Mesothelial cell of epicardium (in vitro differentiated cells): ENCODE measurements at places on chromosomes 3 and 15.

DNA sequence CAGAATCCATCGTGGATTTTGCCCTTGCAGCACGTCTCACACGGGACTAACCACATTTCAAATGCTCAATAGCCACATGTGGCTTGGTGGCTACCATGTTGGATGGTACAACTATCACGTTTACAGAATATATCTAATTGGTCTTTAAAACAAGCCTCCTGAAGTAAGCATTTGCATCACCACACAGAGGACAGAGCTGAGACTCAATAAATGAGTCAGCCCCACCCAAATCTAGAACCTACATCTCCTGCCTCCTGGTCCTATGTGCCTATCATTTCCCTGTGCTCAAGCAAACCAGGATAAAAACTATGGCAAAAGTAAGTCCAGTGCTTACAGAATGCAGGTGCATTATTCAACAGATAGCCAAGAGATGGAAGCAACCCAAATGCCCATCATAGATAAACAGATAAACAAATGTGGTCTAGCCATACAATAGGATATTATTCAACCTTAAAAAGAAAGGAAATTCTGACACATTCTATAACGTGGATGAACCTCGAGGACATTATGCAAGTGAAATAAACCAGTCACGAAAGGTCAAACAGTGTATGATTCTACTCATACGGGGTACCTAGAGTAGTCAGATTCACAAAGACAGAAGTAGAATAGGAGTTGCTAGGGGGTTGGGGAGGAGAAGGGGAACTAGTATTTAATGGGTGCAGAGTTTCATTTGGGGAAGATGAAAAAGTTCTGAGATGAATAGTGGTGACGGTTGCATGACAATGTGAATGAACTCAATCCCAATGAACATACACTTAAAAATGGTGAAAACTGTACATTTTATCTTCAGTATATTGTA is 43.9 kb downstream of the SRGAP3 start:
- no peak for DNase-seq
- no peak overlapping the region for H3K4me3 ChIP-seq
- no peak overlapping the region for H3K27ac ChIP-seq
- peaks cover 4% of the 10 kb centered on the region for H3K27me3 ChIP-seq

GRCh38 chr15:68578175-68578979 is 416 bp upstream of the CORO2B start:
- peaks cover 55% of the 10 kb centered on the region for H3K27me3 ChIP-seq
- DNase-seq = peak; percentile 68
- peaks cover 10% of the 10 kb centered on the region for H3K4me1 ChIP-seq

- H3K36me3 ChIP-seq = peaks cover 2% of the 10 kb centered on the region
- no peak within 1 kb of the TSS for H3K4me3 ChIP-seq
- H3K27ac ChIP-seq = no peak within 1 kb of the TSS
- H3K4me1 ChIP-seq = peaks cover 25% of the 10 kb centered on the region
- no peaks in the 10 kb centered on the region for H3K27me3 ChIP-seq
- DNase-seq = no peak
These were observed at the start of gene CCDC80 for GRCh38 chr3:112640930-112641801. TSS of gene CCDC80 (minus strand) at chr3:112641143. CDS start at chr3:112639905, 1,238 bp downstream.

DNA sequence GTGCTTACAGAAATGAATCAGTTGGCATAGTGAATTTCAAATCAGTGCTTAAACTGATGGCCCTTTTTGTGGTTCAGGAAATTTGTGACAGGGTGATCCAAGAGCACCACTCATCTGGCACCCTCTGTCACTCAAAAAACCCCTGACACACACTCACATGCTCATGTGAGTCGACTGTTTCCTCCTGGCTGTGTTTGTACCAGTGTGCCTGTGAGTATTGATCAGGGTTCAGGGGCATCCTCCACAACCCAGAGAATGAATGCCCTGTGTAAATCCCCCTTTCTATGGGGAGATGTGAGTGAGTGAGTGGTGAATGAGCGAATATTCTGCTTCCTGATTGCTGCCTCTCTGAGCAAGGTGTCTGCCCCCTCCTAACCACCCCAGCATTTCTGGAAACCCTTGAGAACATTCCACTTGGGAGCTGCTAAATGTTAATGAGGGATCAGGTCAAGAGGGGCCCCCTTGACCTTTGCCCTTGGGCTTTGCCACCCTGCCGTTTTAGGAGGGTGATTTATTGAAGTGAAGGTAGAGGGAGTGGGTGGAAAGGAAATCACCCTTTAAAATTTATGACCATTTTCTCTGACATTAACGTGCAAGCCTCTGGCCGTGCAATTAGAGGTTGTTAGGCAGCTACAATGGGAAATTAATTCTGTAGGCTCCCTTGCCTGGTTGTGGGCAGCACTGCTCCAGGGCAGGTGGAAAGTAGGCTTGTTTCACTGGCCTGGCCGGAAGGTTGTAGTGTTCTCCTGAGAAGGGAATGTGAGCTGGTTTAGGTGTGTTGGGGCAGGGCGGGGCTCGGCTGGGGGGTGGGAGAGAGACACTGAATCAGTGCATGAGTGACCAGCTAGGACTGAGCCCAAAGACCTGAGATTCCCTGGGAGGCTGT is 87.2 kb downstream of the SLCO3A1 start:
- DNase-seq = no peak
- peaks cover 31% of the 10 kb centered on the region for H3K4me1 ChIP-seq
- H3K36me3 ChIP-seq = no peaks in the 10 kb centered on the region
- peaks cover 52% of the 10 kb centered on the region for H3K27me3 ChIP-seq
- no peak overlapping the region for H3K27ac ChIP-seq
- no peak overlapping the region for H3K4me3 ChIP-seq

GRCh38 chr3:26560081-26560480 is 62.5 kb upstream of the LRRC3B start:
- no peak overlapping the region for H3K4me3 ChIP-seq
- peaks cover 3% of the 10 kb centered on the region for H3K27me3 ChIP-seq
- no peak for DNase-seq

GRCh38 chr15:87682527-87682926 is 574.0 kb downstream of the NTRK3 start:
- no peak for DNase-seq
- peaks cover 14% of the 10 kb centered on the region for H3K27me3 ChIP-seq
- no peak overlapping the region for H3K4me3 ChIP-seq
- no peaks in the 10 kb centered on the region for H3K36me3 ChIP-seq

- peaks cover 6% of the 10 kb centered on the region for H3K36me3 ChIP-seq
- peaks cover 15% of the 10 kb centered on the region for H3K4me1 ChIP-seq
- no peak for DNase-seq
- H3K27ac ChIP-seq = no peak overlapping the region
- no peaks in the 10 kb centered on the region for H3K27me3 ChIP-seq
- H3K4me3 ChIP-seq = no peak overlapping the region
These were observed 287.1 kb downstream of the NAALADL2 start for GRCh38 chr3:175146258-175146657.

DNA sequence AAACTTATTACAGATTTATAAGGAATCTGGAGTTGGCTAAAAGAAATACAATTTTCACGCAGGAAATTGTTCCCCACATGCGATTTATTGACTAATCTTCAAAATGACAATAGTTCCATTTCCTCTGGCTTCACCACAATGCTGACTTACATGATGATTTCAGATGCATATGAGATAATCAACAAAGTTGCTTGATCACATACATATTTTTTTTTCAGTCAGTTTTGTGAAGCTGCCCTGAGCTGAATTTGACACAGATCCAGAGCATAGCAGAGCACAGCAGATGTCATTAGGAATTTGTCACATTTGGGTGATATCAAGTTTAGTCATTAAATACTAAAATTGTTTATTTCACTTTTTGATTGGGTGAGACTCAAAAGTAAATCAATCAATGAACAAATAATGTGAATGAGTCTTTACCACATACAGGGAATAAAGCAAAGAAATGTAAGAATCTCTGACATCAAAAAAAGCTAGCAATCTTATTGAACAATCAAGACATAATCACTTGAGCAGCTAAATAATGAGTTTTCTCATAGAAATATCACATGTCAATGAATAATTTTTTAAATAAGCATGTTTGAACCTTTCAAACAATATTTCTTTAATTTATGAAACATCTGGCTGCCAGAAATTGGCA is 18.3 kb downstream of the CPB1 start:
- H3K27ac ChIP-seq = no peak overlapping the region
- peaks cover 2% of the 10 kb centered on the region for H3K27me3 ChIP-seq
- no peak overlapping the region for H3K4me3 ChIP-seq
- H3K36me3 ChIP-seq = no peaks in the 10 kb centered on the region

GRCh38 chr15:28885630-28886430 is at the start of gene APBA2:
TSS of gene APBA2 (plus strand) at chr15:28885974. CDS start at chr15:29053885, 167,911 bp downstream.
- H3K36me3 ChIP-seq = no peaks in the 10 kb centered on the region
- H3K27me3 ChIP-seq = no peaks in the 10 kb centered on the region
- no peak for DNase-seq
- no peak within 1 kb of the TSS for H3K27ac ChIP-seq

- H3K4me1 ChIP-seq = peaks cover 7% of the 10 kb centered on the region
- H3K4me3 ChIP-seq = no peak overlapping the region
- no peak for DNase-seq
- H3K36me3 ChIP-seq = no peaks in the 10 kb centered on the region
- H3K27ac ChIP-seq = no peak overlapping the region
These were observed 2.7 kb downstream of the LMAN1L start for GRCh38 chr15:74815121-74815934.

DNA sequence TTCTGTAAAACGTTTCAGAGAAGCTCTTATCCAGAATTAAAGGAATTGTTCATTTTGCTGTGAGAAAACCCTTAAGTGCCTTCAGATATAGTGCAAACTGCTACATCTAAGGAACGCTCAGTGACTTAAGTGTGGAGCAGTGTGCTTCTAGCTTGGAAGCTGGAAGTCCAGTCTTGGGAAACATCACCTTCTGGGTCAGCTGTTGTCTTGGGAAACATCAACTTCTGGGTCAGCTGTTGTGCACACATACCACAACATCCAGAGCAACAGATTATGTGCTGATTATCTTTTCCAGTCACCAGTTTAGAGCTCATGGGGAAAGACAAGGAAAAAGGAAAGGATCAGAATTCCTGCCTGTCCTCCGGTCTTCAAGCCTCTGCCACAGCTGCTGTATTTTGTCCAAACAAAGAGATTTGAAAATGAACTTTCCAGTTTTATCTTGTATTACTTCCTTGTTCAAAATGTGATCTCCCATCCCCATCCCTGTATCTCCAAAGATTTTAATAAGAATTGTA is 713.6 kb downstream of the NSUN3 start:
- H3K4me3 ChIP-seq = no peak overlapping the region
- H3K4me1 ChIP-seq = no peaks in the 10 kb centered on the region
- no peaks in the 10 kb centered on the region for H3K27me3 ChIP-seq
- DNase-seq = no peak
- no peaks in the 10 kb centered on the region for H3K36me3 ChIP-seq

DNA sequence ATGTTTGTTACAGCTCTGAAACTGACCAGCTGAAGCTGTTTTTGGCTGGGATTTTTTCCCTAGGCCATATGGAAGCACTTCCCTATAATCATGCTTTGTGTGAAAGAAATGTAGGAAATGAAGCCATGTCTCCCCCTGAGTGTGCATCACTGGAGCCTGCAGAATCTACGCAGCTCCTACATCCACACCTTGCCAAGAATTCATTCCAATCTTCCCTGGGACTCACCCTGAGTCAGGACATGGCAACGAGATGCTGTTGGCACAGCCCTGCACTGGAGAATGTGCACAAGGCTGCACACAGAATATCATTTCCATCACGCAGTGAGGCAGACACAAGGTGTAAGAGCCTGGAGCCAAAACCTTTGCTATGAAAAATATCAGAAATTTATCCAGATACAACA is 189.5 kb downstream of the ADAMTSL3 start:
- H3K4me1 ChIP-seq = no peaks in the 10 kb centered on the region
- no peaks in the 10 kb centered on the region for H3K36me3 ChIP-seq
- no peak overlapping the region for H3K27ac ChIP-seq
- no peak for DNase-seq

DNA sequence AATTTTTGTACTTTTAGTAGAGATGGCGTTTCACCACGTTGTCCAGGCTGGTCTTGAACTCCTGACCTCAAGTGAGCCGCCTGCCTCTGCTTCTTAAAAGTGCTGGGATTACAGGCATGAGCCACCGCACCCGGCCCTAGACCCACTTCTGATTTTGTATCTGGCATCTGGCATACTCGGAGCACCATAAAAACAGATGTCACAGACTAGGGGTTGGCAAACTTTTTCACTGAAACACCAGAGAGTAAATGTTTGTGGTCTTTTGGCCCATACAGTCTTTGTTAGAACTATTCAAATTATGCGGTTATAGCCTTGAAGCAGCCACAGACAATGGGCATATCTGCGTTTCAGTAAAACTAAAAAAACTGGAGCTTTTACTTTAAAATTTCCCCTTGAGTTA is 110.7 kb downstream of the TJP1 start:
- no peaks in the 10 kb centered on the region for H3K27me3 ChIP-seq
- H3K4me3 ChIP-seq = no peak overlapping the region
- H3K27ac ChIP-seq = peak overlapping the region; percentile 25
- no peaks in the 10 kb centered on the region for H3K4me1 ChIP-seq

DNA sequence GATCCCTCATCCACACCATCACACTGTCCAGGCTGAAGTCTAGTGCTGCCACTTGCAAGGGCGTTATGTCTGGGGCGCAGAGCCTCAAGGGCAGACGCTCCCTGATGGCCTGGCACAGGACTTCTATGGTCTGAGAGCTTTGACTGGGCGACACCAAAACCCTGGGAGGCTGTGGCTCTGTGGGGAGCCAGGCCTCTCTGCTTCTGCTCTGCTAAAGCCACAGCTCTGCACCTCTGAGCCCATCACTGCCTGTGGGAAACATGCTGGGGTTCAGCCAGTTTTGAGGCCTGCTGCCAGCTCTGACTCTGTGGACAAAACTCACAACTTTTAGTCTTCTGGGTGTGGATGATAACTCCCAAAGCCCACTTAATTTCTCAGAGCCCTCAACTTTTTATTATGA is 6.3 kb upstream of the LCTL start:
- no peaks in the 10 kb centered on the region for H3K27me3 ChIP-seq
- H3K27ac ChIP-seq = no peak overlapping the region
- peaks cover 5% of the 10 kb centered on the region for H3K4me1 ChIP-seq
- H3K36me3 ChIP-seq = no peaks in the 10 kb centered on the region
- no peak for DNase-seq

GRCh38 chr3:182596676-182597410 is 196.5 kb upstream of the ATP11B start:
- H3K4me1 ChIP-seq = peaks cover 15% of the 10 kb centered on the region
- no peak overlapping the region for H3K4me3 ChIP-seq
- DNase-seq = no peak
- H3K27ac ChIP-seq = no peak overlapping the region
- H3K36me3 ChIP-seq = no peaks in the 10 kb centered on the region

DNA sequence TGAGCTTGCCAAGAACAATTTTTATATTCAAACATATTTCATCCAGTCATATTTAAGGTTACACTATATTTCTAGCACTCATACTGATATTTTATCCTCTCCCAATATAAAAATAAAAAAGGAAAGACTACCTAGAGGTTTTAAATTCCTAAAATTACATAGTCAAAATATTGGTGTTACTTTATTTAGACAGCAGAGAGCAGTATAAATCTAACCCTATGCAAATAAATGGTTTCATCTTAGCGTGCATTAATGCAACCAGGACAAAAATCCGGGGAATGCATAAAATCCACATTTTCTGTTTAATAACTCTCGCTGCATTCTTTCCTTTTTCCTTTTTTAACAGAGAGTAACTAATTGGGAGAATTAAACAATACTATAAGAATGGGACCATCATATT is 1447.4 kb upstream of the ALCAM start:
- peak overlapping the region; percentile 30 for H3K27ac ChIP-seq
- DNase-seq = no peak
- H3K4me1 ChIP-seq = peaks cover 15% of the 10 kb centered on the region
- no peaks in the 10 kb centered on the region for H3K36me3 ChIP-seq
- no peak overlapping the region for H3K4me3 ChIP-seq
- H3K27me3 ChIP-seq = no peaks in the 10 kb centered on the region

GRCh38 chr3:11819146-11819689 is 27.5 kb downstream of the TAMM41 start:
- H3K27ac ChIP-seq = no peak overlapping the region
- H3K4me1 ChIP-seq = peaks cover 7% of the 10 kb centered on the region
- H3K27me3 ChIP-seq = no peaks in the 10 kb centered on the region

GRCh38 chr3:191774485-191774884 is 313.5 kb downstream of the PYDC2 start:
- no peak overlapping the region for H3K4me3 ChIP-seq
- no peaks in the 10 kb centered on the region for H3K36me3 ChIP-seq
- DNase-seq = no peak
- H3K4me1 ChIP-seq = no peaks in the 10 kb centered on the region
- H3K27ac ChIP-seq = no peak overlapping the region
